ENCODE measurements at places on chromosomes 7 and 10. TPM values are rescaled to one million over a fixed set of nuclear protein-coding genes. Genes with fewer than 3 reads are reported as not detected.

The EFCAB10 gene
- not detected for total RNA-seq

The ADARB2 gene
- 3.9 TPM for total RNA-seq

The ACSL5 gene
- 15.8 TPM for total RNA-seq

The ANTXRL gene
- not detected for total RNA-seq

The CNPY1 gene
- 0.29 TPM for total RNA-seq

The CDHR3 gene
- total RNA-seq = 8.8 TPM

GRCh38 chr7:105316578-105317344, 72.0 kb downstream of the SRPK2 start:
- no peak for DNase-seq
- H3K27me3 ChIP-seq = no peaks in the 10 kb centered on the region
- H3K4me1 ChIP-seq = no peaks in the 10 kb centered on the region

GRCh38 chr7:20114468-20114867, 102.7 kb downstream of the MACC1 start:
- H3K4me3 ChIP-seq = no peak overlapping the region
- H3K4me1 ChIP-seq = no peaks in the 10 kb centered on the region
- no peak for DNase-seq

DNA sequence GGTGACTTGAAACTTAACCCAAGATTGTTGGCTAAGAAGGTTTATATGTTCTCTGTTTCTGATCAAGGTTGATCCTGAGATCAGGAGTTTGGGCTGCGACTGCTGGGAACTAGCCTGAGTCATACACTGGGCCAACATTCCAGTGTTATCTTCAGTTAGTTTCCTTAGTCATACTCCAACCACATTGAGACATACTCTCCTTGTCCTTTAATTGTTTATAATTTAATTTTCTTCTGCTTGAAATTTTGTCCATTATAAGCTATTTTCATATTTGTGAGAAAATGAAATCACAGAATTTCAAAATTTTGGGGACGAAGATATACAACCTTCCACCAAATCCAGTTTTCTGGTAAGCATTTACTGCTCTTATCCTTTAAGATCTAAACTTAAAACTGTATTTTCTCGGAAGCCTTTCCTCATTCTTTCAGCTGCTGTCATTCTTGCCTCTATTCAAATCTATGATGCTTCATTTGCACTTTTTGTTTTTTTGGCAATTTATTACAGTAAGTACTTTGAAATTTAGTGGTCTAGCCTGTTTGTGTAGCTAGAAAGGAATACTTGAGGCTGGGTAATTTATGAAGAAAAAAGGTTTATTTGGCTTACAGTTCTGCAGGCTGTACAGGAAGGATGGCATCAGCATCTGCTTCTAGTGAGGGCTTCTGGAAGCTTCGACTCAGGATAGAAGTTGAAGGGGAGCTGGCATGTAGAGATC, 63.4 kb upstream of the POT1 start:
- H3K4me3 ChIP-seq = no peak overlapping the region
- H3K27me3 ChIP-seq = no peaks in the 10 kb centered on the region
- DNase-seq = no peak
- H3K4me1 ChIP-seq = no peaks in the 10 kb centered on the region

- DNase-seq = no peak
- no peak overlapping the region for H3K27ac ChIP-seq
- H3K4me1 ChIP-seq = no peaks in the 10 kb centered on the region
- H3K36me3 ChIP-seq = no peaks in the 10 kb centered on the region
These were observed 72.2 kb upstream of the ABLIM1 start for GRCh38 chr10:114730291-114730690.

DNA sequence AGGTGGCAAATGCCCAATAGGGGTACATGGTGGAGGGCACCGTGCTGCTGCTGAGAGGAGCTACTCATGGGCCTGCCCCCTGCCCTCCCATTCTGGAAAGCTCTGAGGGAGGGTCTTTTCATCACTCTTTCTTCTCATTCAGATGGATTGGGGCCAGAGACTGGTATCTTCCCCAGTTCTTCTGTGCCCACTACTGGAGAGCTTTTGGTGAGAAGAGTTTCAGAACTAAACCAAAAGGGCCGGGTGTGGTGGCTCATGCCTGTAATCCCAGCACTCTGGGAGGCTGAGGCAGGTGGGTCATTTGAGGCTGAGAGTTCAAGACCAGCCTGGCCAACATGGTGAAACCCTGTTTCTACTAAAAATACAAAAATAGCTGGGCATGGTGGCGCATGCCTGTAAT, 12.5 kb downstream of the ADRA2A start:
- no peaks in the 10 kb centered on the region for H3K27me3 ChIP-seq
- no peak for DNase-seq
- no peaks in the 10 kb centered on the region for H3K4me1 ChIP-seq
- H3K27ac ChIP-seq = no peak overlapping the region

DNA sequence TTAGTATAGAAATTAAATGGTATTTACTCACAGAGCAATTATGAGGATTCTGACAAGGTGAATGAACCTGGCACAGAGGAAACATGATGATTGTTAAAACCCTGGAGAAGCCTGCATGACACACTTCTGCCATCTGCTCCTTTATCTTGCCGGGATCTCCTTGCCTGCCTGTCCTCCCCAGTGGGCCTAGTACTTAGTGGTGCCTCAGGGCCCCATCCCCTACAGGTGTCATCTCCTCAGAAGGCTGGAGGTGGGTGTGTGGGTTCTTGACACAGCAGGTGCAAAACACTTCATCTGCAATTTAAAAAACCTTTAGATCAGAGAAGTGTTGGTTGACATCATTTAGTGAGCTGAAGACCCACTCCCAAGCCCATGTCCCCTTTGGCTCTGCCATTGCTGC, 261.2 kb downstream of the ADRA2A start:
- no peaks in the 10 kb centered on the region for H3K36me3 ChIP-seq
- H3K27ac ChIP-seq = no peak overlapping the region
- no peak for DNase-seq
- no peaks in the 10 kb centered on the region for H3K4me1 ChIP-seq
- H3K4me3 ChIP-seq = no peak overlapping the region
- H3K27me3 ChIP-seq = no peaks in the 10 kb centered on the region

GRCh38 chr7:126202177-126202576, 1050.6 kb downstream of the GRM8 start:
- H3K36me3 ChIP-seq = no peaks in the 10 kb centered on the region
- no peaks in the 10 kb centered on the region for H3K4me1 ChIP-seq
- no peaks in the 10 kb centered on the region for H3K27me3 ChIP-seq
- H3K4me3 ChIP-seq = no peak overlapping the region

GRCh38 chr10:24652381-24652957, 71.2 kb downstream of the ARHGAP21 start:
- DNase-seq = no peak
- H3K4me1 ChIP-seq = no peaks in the 10 kb centered on the region
- H3K4me3 ChIP-seq = no peak overlapping the region
- no peaks in the 10 kb centered on the region for H3K27me3 ChIP-seq
- H3K36me3 ChIP-seq = no peaks in the 10 kb centered on the region
- no peak overlapping the region for H3K27ac ChIP-seq

DNA sequence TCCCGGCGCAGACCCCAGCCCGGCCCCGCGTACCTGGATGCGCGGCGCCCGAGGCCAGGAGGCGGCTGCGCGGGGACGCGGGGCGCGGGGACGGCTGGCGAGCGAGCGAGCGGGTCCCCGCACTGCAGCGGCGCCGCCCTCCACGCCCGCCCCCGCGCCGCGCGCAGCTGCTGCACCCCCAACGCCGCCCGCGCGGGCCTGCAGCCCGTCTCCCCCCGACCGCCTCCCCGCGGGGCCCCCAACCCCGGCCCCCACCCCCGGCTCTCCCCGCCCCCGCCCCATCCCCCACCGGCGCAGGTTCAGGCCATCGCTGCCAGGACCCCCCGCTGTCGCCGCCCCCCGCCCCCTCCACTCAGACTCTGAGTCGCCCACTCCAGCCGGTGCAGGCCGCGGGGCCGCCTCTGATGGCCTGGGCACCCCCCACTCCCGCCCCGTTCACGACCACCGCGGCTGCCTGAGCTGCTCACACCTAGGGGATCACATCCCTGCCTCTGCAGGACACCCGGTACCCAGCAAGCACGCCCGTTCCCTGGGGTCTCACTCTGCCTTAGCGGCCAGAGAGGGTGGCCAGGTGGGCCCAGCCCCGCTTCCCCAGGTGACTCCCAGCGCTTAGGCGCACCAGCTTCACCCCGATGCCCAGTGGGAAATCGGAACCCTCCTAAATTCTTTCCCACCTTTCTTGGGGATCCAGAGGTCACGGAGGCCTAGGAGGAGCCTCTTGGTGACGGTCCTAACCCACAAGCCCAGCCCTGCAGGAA, 13.9 kb upstream of the DNAAF5 start:
- peak overlapping the region; percentile 71 for H3K27ac ChIP-seq
- peak overlapping the region; percentile 46 for H3K4me3 ChIP-seq
- DNase-seq = no peak
- no peaks in the 10 kb centered on the region for H3K27me3 ChIP-seq
- no peaks in the 10 kb centered on the region for H3K36me3 ChIP-seq

DNA sequence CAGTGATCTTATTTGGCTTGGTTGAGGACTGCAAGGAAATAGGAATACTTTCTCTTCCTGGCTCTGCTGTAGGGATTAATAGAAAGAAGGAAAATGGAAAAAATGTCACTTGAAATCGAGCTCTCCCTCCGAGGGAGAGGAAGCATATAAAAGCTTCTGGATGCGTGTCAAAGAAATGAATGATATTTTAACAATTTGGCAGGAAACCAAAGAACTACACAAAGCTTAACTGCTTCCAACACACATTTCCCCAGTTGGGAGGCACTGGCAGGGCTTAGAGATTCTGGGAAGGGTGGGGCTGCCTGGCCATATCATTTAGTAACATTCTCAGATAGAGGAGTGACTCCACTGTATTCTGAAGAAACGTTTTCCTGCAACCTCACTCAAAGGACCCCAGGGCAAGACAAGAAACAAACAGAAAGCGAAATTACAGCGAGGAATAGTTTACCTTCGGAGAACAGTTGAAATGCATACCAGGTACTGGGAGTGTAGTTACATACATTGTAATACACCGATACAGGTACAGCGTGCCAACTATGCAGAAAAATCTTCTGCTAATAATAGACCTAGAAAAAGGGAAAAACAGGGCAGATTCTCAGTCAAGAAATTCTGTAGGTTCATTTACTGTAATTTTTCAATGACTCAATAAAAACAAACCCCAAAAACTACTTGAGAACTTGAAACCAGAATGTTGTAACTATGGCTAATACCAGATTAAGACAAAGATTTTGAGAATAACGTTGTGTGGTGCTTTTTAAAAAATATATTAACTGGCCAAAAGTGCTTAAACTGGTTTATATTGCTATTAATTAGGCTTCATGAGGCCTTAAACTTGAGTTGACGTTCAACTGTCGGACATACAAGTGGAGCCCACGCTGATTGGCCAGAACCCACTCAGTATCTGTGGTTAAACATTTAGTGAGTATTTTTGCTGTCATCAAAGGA, 75.7 kb upstream of the ASAH2 start:
- no peaks in the 10 kb centered on the region for H3K27me3 ChIP-seq
- DNase-seq = no peak
- H3K27ac ChIP-seq = peak overlapping the region; percentile 38
- H3K36me3 ChIP-seq = no peaks in the 10 kb centered on the region
- H3K4me1 ChIP-seq = no peaks in the 10 kb centered on the region
- peak overlapping the region; percentile 7 for H3K4me3 ChIP-seq

DNA sequence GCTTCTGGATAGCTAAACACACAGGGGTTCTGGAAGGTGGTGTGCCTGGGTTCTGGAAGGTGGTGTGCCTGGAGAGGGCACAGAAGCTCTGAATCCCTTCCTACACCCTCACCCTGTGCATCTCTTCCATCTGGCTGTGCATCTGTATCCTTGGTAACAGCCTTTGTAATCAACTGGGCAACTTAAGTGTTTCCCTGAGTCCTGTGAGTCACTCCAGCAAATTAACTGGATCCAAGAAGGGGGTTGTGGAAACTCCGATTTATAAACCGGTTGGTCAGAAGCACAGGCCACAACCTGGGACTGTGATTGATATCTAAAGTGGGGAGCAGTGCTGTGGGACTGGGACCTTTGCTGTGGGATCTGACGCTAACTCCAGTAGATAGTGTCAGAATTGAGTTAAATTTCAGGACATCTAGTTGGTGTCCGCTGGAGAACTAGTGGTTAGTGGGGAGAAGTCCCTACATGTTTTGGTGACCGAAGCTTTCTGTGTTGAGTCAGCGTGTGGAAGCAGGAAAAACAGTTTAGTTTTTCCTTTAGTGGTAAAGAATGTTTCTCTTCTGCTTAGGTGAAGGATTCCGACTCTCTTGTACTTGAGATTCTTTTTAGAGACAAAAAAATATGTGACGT, 228.1 kb downstream of the BMPER start:
- no peak for DNase-seq
- no peak overlapping the region for H3K27ac ChIP-seq
- no peaks in the 10 kb centered on the region for H3K36me3 ChIP-seq
- no peaks in the 10 kb centered on the region for H3K27me3 ChIP-seq

DNA sequence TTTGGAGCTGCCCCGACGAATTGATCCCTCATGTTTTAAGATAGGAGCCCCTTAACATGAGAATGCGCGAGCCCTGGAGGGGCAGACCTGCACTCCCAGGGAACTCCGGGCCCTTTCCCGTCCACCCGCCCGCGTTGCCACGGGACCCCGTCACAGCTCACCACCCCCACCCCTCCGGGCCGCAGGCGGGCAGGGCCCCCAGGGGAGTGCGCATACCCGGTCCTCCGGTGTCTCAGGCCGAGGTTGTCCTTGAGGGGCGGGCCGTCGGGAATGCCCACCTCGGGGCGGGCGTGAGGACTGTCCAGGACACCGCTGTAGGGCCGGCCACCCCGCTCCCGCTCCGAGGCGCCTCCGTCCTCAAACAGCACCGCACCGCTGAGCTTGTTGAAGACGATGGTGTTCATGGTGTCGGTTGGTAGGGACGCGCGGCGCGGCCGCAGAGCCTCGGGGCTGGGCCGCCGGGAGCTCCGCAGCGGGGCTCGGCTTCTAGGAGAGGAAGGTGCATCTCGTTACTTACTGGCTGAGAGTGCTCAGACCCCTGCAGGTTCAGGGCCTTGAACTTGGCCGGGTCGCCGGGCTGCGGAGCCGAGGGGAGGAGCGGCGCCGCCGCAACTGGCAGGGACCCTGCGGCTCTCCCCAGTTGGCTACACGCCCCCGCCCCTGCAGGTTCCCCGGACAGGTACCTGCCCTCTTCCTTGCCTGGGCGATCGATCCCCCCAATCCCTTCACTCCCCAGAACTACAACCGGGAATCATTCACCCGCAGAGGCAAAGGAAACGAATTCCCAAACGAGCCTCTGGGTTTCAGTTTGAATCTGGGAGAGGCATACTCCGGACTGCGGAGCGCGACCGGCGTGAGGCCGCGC, 2.4 kb downstream of the MKX start:
- H3K36me3 ChIP-seq = no peaks in the 10 kb centered on the region
- peak overlapping the region; percentile 83 for H3K27ac ChIP-seq
- no peak for DNase-seq
- peak overlapping the region; percentile 59 for H3K4me3 ChIP-seq

DNA sequence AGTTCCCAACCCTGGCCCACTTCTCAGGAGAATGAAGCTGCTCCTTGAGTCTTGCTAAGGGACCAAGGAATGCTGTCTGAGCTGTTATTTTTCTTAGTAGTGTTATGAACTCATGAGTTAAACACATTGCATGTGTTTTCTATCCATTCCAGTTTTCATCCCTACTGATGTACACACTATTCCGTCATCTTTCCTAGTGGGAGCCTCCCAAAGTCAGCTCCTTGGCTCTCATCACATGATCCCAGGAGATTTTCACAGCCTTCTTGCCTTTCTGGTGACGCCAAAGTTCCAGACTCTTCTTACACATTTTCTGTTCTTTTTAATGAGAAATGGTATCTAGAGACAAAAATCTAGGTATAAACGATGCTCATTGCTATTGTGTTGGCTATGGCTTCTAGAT, 8.4 kb upstream of the C10orf71 start:
- H3K4me3 ChIP-seq = no peak overlapping the region
- DNase-seq = no peak
- H3K36me3 ChIP-seq = no peaks in the 10 kb centered on the region
- no peaks in the 10 kb centered on the region for H3K4me1 ChIP-seq
- no peaks in the 10 kb centered on the region for H3K27me3 ChIP-seq
- H3K27ac ChIP-seq = no peak overlapping the region

- H3K27me3 ChIP-seq = no peaks in the 10 kb centered on the region
- DNase-seq = no peak
These were observed 128.7 kb downstream of the SAMD9 start for GRCh38 chr7:92988941-92989545.

Measured in breast epithelium (tissue), 4 donors.